Gastrocnemius medialis (tissue), 4 donors: ENCODE measurements at places on chromosomes 2 and 18. TPM values are rescaled to one million over a fixed set of nuclear protein-coding genes. Genes with fewer than 3 reads are reported as not detected.
A peak's percentile ranks its signal among the peaks of the same experiment; 100 is the strongest.

Gene SPP2
- not detected for total RNA-seq

Gene POTEI
- not detected for total RNA-seq

Gene IL1RL2
- 0.49 TPM for total RNA-seq

Gene NOL4
- not detected for total RNA-seq

Gene GDF7
- total RNA-seq: not detected

Gene RGPD4
- not detected for total RNA-seq

Gene NR4A2
- total RNA-seq: 1.6 TPM

Gene INPP1
- total RNA-seq: 9.1 TPM

DNA sequence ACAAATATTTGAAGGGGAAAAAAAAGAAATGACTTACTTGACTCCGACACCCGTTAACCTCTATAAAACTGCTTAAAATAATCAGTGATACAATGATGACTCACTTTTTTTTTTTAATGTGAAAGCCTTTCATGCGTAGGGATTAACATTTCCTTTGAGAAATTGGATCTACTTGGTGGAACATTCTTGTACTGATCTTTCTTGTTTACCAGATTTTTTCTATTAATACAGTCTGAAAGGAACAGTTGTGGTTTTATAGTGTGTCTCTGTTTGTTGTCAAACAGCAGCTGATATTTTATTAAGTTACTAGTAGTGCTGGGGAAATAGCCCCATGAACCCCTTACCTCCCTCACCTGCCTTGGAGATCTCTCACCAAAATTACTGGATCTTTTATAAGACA lies 40.2 kb upstream of the NEB start:
- no peaks in the 10 kb centered on the region for H3K36me3 ChIP-seq
- no peak for DNase-seq
- H3K27ac ChIP-seq: peak overlapping the region; percentile 92
- peaks cover 47% of the 10 kb centered on the region for H3K4me1 ChIP-seq
- H3K4me3 ChIP-seq: no peak overlapping the region
- H3K27me3 ChIP-seq: no peaks in the 10 kb centered on the region

DNA sequence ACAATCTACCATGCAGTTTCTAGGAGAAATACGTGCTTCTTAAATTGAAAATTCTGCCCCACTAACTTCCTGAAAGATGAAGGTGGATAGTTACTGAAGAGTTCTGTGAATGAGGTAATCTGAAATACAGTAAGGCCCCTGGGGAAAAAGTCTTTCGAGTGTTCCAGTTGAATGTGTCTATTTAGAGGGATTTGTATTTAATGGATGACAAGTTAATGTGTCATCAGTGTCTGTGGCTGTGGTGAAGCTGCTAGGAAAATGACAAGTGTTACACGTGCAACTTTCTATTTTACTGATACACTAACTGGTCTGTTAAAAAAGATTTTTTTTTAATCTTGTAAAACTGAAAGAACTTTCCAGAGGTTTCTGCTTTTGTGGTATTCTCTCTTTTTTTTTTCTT lies 384.6 kb downstream of the STK39 start:
- no peak overlapping the region for H3K27ac ChIP-seq
- H3K4me3 ChIP-seq: no peak overlapping the region
- no peaks in the 10 kb centered on the region for H3K27me3 ChIP-seq
- peaks cover 23% of the 10 kb centered on the region for H3K4me1 ChIP-seq

DNA sequence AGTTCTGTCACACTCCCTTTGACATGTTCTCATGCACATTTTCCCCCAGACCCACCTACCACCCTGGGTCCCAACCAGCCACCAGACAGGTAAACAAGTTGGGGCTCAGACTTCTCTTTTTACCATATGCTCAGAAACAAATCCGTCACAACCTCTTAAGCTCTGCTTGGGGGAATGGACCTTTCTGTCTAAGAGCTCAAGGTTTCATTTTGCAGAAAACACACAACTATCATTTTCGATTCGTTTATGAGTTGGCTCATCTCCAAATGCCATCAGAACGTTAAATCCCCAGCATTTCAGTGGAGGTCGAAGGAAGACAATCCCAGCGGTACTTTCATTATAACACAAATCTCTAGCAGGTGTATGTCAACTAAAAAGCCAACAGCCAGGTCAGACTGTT lies 30.6 kb upstream of the NCK2 start:
- DNase-seq: no peak
- H3K27ac ChIP-seq: no peak overlapping the region
- H3K4me1 ChIP-seq: no peaks in the 10 kb centered on the region

- peaks cover 22% of the 10 kb centered on the region for H3K4me1 ChIP-seq
- H3K36me3 ChIP-seq: no peaks in the 10 kb centered on the region
- H3K27me3 ChIP-seq: no peaks in the 10 kb centered on the region
- no peak for DNase-seq
- no peak overlapping the region for H3K4me3 ChIP-seq
- peak overlapping the region; percentile 51 for H3K27ac ChIP-seq
Measured at GRCh38 chr18:23226391-23226790, 91.1 kb downstream of the CABLES1 start.

GRCh38 chr18:72742002-72742401 lies 125.8 kb downstream of the NETO1 start:
- no peak for DNase-seq
- H3K27ac ChIP-seq: no peak overlapping the region
- no peaks in the 10 kb centered on the region for H3K36me3 ChIP-seq
- no peaks in the 10 kb centered on the region for H3K4me1 ChIP-seq
- H3K4me3 ChIP-seq: no peak overlapping the region
- no peaks in the 10 kb centered on the region for H3K27me3 ChIP-seq

GRCh38 chr18:26286008-26286407 lies 59.8 kb downstream of the TAF4B start:
- H3K27ac ChIP-seq: no peak overlapping the region
- H3K36me3 ChIP-seq: no peaks in the 10 kb centered on the region
- H3K27me3 ChIP-seq: no peaks in the 10 kb centered on the region
- no peak overlapping the region for H3K4me3 ChIP-seq

DNA sequence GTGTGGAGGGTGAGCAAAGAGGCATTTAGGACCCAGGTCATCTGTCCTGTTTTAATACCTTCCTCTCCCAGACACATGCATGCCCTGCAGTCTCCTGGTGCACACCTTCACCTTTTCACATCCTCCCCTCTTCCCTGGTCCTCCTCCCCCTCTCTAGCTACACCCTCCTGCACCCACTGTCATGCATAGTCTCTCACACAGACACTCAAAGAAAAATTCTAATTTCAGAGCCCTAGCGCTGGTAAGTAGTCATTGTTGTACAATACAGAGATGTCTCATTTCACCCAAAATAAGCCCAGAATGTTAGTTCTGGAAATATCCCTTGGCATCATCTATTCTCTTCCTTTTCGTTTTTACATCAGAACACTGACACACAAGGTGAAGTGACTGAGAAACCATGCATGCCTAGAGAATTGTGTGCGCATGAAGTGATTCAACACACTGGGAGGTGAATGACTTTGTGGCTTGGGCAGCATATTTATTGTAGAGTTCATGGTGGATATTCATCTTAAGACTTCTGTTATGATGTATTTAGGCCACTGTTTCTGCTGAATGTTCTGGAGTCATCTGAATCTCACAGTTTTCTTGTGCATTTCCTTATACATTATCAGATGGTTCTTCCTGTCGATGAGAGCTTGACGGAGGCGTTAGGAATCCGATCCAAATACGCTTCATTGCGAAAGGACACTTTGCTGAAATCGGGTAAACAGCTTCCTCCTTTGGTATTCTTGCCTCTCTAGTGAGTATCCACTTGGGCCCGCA lies 69.9 kb downstream of the COA5 start:
- H3K4me1 ChIP-seq: no peaks in the 10 kb centered on the region
- no peak overlapping the region for H3K27ac ChIP-seq
- no peak for DNase-seq
- H3K4me3 ChIP-seq: no peak overlapping the region
- no peaks in the 10 kb centered on the region for H3K27me3 ChIP-seq

GRCh38 chr18:13378150-13378549 lies 159.6 kb downstream of the LDLRAD4 start:
- H3K36me3 ChIP-seq: no peaks in the 10 kb centered on the region
- H3K27ac ChIP-seq: no peak overlapping the region
- H3K4me1 ChIP-seq: peaks cover 61% of the 10 kb centered on the region
- no peaks in the 10 kb centered on the region for H3K27me3 ChIP-seq
- no peak overlapping the region for H3K4me3 ChIP-seq

- peak overlapping the region; percentile 65 for H3K27ac ChIP-seq
- H3K36me3 ChIP-seq: no peaks in the 10 kb centered on the region
- DNase-seq: no peak
Measured at GRCh38 chr2:67638146-67638545, 241.0 kb downstream of the ETAA1 start.

DNA sequence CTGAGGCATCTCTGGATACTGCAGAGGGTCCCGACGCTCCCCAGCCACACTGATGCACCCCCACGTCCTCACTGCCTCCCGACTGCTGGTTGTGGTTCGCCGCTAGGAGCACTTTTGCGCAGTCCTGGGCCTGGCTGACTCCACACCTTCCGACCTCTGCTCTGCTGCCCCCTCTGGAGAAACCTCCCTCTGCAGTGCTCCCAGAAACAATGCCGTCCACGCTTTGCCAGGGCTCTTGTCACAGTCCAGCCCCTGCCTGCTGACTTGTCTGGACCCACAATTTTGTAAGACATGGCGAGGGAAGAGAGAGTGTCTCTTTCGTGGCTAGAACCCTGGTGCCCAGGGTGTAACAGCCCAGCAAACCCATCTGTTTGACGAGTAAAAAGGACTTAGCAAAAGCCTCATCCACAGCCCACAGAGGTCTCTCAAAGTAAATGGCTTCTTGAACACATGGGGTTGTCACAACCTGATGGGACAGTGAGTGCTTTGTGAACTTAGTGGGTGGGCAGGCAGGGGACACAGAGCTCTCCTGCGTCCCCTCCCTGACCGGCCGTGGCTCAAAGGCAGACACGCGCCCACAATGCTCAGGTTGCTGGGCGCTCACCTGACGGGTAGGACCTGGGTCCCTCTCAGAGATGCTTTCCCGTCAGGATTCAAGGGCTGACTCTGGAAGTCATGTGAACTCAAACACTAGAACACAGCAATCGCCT lies 4.0 kb downstream of the COPS9 start:
- H3K27me3 ChIP-seq: no peaks in the 10 kb centered on the region
- peak overlapping the region; percentile 73 for H3K27ac ChIP-seq

- H3K4me3 ChIP-seq: no peak overlapping the region
- H3K27me3 ChIP-seq: no peaks in the 10 kb centered on the region
- H3K27ac ChIP-seq: no peak overlapping the region
- peaks cover 8% of the 10 kb centered on the region for H3K4me1 ChIP-seq
Measured at GRCh38 chr2:177026956-177027355, 185.6 kb upstream of the HNRNPA3 start.

DNA sequence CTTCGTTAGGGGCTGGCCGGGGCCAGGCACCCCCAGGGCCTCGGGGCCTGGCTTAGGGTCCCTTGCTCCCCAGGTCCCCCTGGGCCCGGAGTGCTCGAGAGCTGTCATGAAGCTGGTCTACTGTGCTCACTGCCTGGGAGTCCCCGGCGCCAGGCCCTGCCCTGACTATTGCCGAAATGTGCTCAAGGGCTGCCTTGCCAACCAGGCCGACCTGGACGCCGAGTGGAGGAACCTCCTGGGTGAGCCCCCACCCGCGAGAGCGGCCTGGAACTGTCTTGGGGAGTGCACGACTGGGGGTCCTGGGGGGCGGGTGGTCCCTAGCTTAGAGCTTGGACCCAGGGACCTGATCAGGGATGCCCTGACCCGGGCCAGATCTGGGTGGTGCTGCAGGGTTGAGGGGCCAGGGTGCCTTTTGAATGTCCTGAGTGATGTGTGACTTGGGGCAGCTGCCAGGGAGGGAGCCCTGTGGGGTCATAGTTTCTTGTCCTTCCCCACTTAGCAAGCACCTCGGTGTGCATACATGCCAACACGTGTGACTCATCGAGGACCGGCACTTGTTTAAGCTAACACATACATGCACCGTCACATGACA lies 27.9 kb downstream of the GPC1 start:
- no peaks in the 10 kb centered on the region for H3K27me3 ChIP-seq
- no peaks in the 10 kb centered on the region for H3K36me3 ChIP-seq
- H3K4me3 ChIP-seq: no peak overlapping the region

DNA sequence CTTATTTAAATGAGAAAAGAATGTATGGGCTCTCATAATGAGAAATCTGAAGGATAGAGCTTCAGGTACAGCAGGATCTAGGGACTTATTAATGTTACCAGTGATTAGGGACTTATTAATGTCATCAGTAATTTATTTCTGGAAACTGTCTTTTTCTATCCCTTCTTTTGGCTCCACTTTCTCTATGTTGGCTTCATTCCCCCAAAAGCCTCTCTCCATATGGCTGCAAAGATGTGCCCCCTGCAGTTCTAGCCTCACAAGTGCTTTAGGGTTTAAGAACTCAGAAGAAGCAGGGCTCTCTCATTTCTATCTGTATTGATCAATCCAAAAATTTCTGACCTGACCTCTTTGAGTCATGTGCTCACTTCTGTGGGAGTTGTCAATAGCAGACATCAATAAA lies 480.9 kb downstream of the TXNL1 start:
- H3K36me3 ChIP-seq: no peaks in the 10 kb centered on the region
- no peak for DNase-seq
- no peak overlapping the region for H3K4me3 ChIP-seq
- no peaks in the 10 kb centered on the region for H3K27me3 ChIP-seq
- H3K27ac ChIP-seq: no peak overlapping the region

- no peaks in the 10 kb centered on the region for H3K4me1 ChIP-seq
- H3K27ac ChIP-seq: no peak overlapping the region
- no peak for DNase-seq
- no peak overlapping the region for H3K4me3 ChIP-seq
- H3K27me3 ChIP-seq: no peaks in the 10 kb centered on the region
- H3K36me3 ChIP-seq: no peaks in the 10 kb centered on the region
Measured at GRCh38 chr2:75920859-75921551, 210.3 kb upstream of the GCFC2 start.

DNA sequence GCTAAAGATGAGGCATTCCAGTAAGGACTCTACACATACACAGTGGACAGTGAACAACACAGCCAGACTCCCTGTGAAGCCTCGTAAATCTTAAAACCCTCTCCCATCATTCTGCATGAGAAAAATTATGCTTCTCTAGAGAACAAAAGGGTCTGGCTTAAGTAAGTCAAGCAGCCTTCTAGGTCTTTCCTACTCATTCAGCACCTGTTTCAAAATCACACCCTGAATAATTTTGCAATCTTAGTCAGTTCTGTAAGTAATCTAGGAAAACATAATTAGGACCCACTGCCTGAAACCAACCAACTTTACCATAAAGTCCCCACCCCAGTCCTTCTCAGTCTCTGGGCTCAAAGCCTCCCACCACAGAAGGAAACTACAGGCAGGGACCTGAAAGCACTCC lies 19.7 kb downstream of the IAH1 start:
- no peaks in the 10 kb centered on the region for H3K4me1 ChIP-seq
- H3K27ac ChIP-seq: no peak overlapping the region
- H3K27me3 ChIP-seq: no peaks in the 10 kb centered on the region
- no peak overlapping the region for H3K4me3 ChIP-seq

GRCh38 chr18:3931013-3931315 lies 481.0 kb downstream of the TGIF1 start:
- H3K4me1 ChIP-seq: no peaks in the 10 kb centered on the region
- no peak overlapping the region for H3K27ac ChIP-seq
- no peak overlapping the region for H3K4me3 ChIP-seq
- DNase-seq: no peak

DNA sequence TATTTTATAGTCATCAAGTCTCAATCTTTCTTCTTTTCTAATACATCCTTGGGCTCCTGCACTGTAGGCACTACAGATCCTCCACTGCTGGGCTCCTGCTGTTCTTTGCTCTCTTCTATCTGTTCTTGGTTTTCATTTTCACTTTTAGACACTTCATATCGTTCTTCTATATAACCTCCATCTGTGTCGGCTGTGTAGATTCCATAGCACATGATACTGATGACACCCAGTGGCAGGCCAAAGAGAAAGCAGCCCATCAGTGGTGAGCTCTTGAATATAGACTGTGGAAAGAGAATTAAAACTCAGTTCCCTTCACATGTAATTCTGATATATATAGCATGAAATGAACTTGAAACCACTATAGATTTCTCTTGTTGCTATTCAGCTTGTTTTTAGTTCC lies 38.0 kb downstream of the TMX3 start:
- H3K4me3 ChIP-seq: no peak overlapping the region
- H3K27ac ChIP-seq: no peak overlapping the region
- no peaks in the 10 kb centered on the region for H3K27me3 ChIP-seq
- H3K4me1 ChIP-seq: no peaks in the 10 kb centered on the region
- H3K36me3 ChIP-seq: no peaks in the 10 kb centered on the region
- no peak for DNase-seq
